ENCODE measurements at places on chromosomes 5 and 9.

- no peak for DNase-seq
Observed at GRCh38 chr5:115749016-115749415, 67.4 kb downstream of the CDO1 start.

DNA sequence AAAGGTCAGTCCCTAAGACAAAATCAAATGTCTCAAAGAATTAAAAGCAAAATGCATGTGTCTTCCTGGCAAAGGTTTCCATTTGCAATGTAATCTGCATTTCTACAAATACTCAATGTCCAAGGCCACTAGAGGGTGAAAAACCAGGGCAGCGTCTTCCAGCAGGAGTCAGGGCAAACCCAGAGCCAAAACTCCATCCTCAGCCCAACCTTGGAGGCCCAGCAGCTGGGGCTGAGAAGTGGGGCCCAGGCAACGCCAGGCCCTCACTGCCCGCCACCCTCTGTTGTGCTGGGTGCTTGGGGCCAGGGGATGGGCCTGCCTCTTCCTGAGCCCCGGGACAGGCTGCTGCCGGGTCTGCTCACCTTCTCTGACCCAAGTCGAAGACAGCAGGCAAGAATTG, 200.1 kb downstream of the PAX5 start:
- DNase-seq = no peak

GRCh38 chr9:32218100-32218767, 166.2 kb upstream of the ACO1 start:
- no peak for DNase-seq

DNA sequence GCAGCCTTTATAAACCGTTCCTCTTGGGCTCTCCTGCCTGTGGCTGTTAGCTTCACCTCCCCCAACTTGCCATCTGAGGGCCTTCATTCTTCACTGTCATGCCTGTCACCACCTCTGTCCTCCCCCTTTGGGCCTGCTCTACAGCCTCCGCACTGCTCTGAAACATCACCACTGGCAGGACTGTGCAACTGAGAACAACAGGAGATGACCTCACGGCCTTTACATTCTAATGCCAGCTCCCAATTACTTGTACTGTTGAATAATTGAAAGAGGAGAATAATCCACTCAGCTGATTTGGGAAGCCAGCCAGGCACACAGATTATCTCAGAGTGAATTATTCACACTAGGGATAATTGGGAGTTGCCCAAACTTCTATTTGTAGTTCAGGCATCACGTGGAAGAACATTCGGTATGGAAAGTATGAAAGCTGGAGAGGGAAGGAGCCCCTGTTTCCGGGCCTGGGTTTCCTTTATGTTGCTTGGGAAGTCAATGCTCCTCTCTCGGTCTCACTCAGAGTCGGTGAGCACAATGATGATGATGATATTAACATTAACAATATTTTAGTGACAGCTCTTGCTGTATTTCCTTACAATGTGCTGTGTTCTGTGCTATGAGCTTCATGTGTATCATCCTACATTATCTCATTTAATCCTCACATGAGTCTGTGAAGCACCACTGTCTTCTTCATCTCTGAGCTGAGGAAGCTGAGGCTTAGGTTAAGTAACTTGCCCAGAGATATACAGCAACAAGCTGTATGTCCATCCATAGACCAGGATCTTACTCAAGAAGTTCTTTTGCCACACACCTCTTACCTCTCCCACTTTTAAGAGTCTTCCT, 99.3 kb upstream of the LRRTM2 start:
- DNase-seq = no peak

GRCh38 chr5:119532637-119533036, 80.3 kb downstream of the HSD17B4 start:
- no peak for DNase-seq

- DNase-seq = no peak
Observed at GRCh38 chr9:138077898-138078540, 200.4 kb downstream of the CACNA1B start.

DNA sequence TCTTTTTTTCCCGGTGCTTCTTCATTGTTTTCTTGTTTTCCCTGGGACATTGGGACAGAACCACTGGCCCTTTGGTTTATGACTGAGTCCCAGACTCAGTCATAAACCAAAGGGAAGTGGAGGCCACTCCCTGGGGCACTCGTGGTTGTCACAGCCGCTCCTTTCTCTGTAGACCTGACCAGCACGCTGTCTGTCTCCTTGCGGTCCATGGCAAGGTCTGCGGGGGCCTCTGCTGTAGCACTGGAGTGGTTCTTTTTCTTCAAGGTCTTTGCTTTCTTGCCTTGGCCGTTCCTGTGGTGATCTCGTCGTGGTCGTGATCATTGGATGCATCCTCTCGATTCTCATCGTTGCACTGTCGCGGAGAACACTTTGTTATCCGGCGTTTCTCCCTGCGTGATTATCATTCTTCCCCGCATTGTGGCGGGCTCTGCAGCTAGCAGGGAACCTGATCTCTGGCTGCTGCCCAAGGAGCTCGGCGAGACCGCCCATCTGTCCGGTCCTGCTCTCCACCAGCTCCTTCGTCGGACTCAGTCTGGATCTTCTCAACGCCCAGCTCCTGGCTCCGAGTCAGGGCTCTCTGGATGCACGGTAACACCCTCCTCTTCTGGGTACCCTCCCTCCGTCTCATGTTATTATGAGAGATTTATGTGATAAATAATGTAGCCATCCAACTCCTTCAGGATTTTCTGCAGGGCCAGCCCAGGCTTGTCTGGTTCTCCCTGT, 43.5 kb upstream of the MPDZ start:
- DNase-seq = no peak

DNA sequence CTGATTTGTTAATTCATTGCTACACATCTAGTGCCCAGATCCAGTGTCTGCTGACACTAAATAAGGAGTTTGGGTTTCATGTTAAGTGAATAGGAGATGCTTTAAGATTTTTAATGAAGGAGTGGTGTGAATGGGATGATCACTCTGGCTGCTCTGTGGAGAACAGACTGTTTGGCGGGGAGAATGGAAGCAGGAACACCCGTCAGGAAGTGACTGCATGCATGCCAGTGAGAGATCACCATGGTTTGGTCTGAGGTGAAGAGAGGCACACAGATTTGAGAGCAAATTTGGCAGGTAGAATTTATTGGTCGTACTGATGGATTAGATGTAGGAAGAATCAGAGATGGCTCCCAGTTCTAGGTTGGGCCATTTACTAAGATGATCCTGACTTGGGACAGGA, 19.8 kb downstream of the ATP6V0E1 start:
- no peak for DNase-seq

- DNase-seq = no peak
Observed at GRCh38 chr9:2502760-2503159, 118.8 kb upstream of the VLDLR start.

- no peak for DNase-seq
Observed at GRCh38 chr5:131879705-131880104, 65.8 kb downstream of the MEIKIN start.

DNA sequence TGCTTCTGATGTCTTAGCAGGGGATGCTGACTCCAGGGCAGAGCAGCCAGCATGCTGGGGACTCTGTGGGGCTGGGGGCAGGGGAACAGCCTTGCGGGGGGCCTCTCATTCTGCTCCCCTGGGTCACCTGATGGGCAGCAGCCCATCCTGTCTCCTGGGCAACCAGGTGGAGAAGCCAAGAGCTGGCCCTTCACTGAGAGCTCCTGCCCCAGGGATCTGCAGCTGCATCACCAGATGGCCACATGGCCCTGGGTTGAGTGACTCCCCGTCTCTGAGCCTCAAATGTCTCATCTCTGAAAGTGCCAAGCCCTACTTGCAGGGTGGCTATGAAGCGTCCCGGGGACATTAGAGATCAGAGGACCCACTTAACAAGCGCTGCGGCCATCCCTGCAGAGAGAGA, 49.1 kb downstream of the LRSAM1 start:
- no peak for DNase-seq

Measured in NK-92 treated with Interleukin-12 subunit alpha and Interleukin-12 subunit beta, amount 100 ng/mL, for 24 hours (cell line).